ENCODE measurements at places on chromosomes 2 and 18.

DNA sequence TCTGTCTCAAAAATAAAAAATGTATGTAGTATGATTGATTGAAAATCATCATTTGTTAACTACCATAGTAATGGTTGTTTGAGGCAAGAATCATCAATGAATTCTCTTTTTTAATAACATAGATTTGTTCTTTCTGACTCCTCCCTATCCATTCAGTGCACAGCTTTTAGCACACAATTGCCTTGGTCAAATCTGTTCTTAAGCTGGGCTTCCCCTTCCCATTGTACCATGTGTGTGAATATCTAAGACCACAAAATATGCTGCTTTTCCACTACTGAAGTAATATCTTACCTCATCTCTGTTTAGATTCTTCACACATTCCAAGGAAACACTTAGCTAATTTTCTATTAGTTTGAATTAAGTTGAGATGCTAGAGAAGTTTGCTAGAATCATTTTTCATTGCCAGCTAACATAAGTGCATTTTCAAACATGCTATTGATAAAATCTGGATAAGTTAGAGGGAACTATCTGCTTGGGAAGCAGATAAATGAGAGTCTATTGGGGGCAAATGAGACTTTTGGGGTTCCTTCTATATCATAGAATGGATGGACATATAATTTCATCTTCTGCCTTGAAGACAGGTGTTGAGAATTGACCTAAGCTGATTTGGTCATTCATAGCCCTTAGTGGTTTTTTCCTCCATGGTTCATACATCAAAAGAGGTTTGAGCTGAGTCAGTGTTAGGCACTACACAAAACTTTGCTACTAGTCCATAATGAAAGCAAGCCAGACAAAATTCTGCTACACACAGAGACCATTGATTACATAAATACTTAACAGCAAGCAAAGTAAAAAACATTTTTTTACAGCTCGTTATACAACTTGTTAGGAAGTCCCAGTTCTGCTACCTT is 231.9 kb downstream of the PLCL1 start:
- no peak for DNase-seq

- DNase-seq = no peak
Measured at GRCh38 chr2:227325839-227326195, 766 bp downstream of the MFF start.

DNA sequence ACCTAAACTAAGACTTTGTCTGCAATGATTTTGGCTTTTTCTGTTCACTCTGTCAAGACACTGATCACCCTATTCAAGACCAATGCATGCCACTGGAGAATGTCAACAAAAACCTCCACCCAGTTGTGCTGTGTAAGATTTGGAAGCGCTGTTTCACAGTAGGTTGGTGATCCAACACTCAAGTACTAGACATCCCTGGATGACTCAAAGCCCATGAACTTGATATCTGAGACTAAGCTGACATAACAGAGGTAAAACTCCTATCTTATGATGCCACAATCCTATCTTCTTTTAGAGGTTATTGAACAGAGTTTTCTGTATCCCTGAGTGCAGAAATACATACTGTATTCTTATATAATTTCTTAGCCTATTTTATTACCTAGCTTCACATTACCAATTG is 251.3 kb upstream of the ETAA1 start:
- no peak for DNase-seq

- no peak for DNase-seq
Measured at GRCh38 chr2:7692657-7693161, 775.5 kb downstream of the RNF144A start.

- DNase-seq = no peak
Measured at GRCh38 chr2:50719837-50720696, 311.9 kb downstream of the NRXN1 start.

- DNase-seq = no peak
Measured at GRCh38 chr2:154161286-154161685, 289.6 kb downstream of the GALNT13 start.

GRCh38 chr2:27494284-27494943 is 586 bp downstream of the FNDC4 start:
- no peak for DNase-seq

DNA sequence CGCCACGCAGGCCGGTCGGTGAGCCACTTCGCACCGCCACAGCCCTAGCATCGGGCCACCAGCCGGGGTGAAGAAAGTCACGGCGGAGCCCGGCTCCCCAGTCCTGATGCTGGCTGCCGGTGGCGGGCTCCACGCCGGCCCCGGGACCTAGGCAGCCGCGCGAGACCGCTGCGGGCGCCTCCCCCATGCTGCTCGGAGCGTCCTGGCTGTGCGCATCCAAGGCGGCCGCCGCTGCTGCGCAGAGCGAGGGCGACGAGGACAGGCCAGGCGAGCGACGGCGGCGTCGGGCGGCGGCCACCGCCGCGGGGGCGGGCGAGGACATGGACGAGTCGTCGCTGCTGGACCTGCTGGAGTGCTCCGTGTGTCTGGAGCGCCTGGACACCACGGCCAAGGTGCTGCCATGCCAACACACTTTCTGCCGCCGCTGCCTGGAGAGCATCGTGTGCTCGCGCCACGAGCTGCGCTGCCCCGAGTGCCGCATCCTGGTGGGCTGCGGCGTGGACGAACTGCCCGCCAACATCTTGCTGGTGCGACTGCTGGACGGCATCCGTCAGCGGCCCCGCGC is 433 bp downstream of the SH3RF3 start:
- peak; percentile 12 for DNase-seq

GRCh38 chr18:57784034-57784800 is 18.9 kb downstream of the ATP8B1 start:
- no peak for DNase-seq

DNA sequence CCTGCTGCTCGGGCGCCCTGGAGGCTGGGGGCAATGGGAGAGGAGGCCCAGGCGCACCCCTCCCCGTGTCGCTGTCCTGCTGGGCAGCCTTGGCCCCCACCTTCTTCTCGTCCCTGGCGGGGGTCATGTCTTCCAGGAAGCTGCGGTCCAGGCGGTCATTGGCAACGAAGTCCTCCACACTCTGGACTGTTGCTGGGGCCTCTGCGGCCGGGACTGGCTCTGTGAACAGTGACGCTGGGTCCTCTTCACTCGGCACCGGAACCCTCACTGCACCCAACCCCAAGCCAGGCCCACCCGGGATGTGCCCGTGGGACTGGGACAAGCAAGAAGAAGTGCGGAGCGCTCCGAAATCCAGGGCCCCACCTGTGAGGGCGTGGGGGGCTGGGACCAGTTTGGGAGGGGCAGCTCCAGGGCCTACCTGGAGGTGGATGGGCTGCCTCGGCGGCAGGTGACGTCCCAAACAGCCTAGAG is 308.0 kb downstream of the CCDC74A start:
- DNase-seq = no peak

DNA sequence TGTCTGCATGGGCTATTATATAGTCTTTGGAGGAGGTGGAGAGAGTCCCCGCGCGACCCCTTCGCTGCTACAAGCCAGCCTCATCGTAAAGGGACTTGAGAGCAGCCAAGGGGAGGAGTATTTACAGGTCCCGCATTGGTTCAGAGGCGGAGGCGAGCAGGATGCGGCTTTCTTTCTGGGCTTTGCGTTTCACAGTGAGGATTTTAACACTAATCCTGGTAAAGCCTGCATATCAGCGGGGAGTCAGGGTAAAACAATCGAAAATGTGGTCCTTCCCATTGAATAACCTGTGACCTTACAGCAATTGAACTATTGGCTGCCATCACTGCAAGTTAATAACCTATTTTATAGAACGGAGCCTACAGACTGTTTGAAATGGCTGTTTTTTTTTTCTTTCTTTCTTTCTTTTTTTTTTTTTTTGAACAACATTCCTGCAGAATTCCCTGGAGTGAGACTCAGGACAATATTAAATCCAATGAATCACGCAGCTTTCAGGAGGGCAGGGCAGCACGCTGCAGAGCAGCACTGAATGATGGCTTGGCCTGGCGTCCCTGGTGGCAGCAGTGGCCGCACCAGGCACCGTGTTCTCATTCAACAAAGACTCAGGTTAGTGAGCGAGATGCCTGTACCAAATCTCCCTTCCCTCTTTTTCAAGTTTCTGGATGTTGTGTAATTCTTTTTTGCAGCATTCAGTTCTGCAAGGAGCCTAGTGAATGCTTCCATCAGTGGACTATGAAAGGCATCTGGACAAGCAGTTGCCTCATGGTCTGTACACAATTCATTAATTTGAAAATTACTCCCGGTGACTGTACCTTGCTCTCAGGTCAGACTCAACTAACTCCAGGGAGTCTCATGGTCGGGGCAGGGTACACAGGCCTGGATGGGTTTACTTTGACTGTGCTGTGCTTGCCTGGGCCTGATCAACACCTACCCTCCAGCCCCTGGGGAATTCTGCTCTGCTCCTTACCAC is 19.8 kb downstream of the SMIM21 start:
- no peak for DNase-seq

DNA sequence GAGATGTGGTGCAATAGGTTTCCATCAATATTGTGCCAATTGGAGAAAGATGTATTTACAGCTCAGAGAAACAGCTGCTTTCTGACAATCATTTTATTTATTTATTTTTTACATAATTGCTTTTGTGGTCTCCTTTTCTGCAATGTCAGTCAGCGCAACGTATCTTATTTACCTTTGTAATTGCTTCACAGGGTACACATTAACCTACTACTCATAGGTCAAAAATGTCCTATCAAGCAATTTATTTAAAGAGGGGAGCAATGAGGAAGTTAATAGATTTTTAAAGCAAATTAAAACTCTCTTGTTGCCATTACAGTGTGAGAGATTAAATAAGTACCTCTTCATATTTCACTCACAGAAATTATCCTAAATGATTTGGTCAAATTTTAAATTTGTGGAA is 291.0 kb downstream of the CALCRL start:
- no peak for DNase-seq

- no peak for DNase-seq
Measured at GRCh38 chr2:239025096-239025801, 177.4 kb downstream of the TWIST2 start.

DNA sequence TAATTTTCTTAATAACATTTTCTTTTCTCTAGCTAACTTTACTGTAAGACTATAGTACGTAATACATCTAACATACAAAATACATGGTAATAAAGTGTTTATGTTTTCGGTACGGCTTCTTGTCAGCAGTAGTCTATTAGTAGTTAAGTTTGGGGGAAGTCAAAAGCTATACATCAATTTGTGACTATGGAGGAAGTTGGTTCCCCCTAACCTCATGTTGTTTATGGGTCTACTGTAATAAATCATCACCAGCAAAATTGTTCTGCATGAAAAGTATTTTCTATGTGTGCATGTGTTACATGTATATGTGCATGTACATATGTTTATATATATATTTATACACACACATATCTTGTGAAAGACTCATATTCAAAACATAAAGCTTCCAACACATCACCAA is 303.0 kb downstream of the TRIB2 start:
- no peak for DNase-seq

- no peak for DNase-seq
Measured at GRCh38 chr2:218075975-218076811, 7.1 kb downstream of the RUFY4 start.

DNA sequence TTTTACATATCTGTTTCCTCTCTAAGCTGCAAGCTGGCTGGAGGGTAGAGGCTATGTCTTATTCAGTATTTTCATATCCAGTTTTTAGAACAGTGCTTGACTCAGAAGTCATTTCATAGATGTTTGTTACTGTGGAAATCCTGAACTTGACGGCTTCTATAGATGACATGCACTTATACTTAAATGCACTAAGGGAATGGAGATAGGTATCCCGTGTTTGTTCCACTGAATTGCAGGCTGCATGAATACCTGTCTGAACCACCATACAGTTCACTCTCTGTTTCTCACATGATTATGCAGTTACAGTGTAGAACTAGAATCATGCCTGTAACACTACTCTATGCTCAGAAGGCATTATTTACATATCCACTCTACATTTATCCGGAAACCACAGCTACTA is 417.1 kb downstream of the MTX2 start:
- DNase-seq = no peak

- no peak for DNase-seq
Measured at GRCh38 chr2:156481312-156481711, 45.1 kb downstream of the GPD2 start.

- DNase-seq = no peak
Measured at GRCh38 chr2:203621981-203622515, 84.4 kb upstream of the CD28 start.

DNA sequence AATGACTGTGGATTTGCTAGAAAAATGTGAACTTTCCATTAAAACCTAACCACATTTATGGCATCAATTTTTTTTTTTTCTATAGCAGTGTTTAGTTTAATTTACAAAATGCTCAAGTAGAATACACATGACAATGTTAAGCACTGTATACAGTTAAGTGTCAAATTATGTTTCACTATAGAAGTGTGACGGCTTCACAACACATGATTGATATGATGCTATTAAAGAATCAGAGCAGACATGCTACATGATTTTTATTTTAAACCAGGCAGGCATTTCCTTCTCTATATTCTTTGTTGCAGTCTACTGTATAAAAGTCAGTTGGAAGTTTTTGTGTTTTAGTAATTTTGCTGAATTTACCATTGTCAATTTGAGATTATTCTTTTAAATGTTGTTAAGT is 43.6 kb downstream of the PROKR1 start:
- DNase-seq = no peak

- DNase-seq = no peak
Measured at GRCh38 chr18:44869533-44869932, 188.8 kb downstream of the SETBP1 start.

- no peak for DNase-seq
Measured at GRCh38 chr18:79583426-79583825, 96.2 kb upstream of the CTDP1 start.

- no peak for DNase-seq
Measured at GRCh38 chr2:157806426-157807077, 69.6 kb downstream of the ACVR1 start.

DNA sequence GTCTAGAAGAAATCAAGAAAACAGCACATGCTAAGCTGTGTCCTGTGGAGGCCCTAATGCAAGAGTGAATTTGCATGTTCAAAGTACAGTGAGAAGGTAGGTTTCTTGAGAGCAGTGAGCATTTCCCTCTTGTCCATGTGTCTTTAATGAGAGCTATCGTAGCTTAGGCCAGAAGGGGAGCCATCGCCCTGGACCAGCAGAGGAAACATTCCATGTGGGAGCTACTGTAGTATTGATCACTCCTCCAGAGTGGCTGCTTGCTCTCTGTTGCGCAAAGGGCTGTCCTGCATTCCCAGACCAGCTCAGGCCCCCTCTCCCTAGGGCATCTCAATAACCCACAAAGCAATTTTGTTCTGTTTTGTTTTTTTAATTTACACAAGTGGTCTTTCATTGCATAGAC is 950.1 kb downstream of the CNTNAP5 start:
- no peak for DNase-seq
